ENCODE measurements at places on chromosomes 11 and 22.

- DNase-seq: no peak
Measured at GRCh38 chr11:129785383-129786111, 30.1 kb upstream of the TMEM45B start.

DNA sequence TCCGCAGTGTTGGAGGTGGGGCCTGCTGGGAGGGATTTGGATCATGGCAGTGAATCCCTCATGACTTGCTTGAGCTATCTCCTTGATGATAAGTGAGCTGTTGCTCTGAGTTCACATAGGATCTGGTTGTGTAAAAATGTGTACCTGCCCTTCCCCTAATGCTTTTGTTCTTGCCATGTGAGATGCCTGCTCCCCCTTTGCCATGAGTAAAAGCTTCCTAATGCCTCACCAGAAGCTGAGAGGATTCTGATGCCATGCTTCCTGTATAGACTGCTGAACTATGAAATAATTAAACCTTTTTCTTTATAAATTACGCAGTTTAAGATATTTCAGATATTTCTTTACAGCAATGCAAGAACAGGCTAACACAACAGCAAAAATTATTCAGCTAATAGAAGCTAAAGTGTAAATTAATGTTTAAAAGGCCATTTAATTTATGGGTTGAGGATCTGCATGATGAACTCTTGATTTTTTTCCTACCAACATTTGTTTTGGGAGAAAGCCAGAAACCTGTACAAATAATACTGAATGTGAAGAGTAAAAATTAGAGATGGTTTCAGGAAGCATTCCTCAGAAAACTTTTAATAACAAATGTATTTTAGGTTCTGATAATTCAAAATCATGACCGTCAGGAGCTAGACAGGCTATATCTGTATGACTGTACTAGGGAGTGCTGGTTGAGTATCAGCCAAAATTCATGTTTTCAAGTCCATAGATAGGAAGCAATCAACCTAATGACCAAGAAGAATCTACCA is 177.5 kb upstream of the GRIA4 start:
- DNase-seq: no peak

GRCh38 chr11:88203604-88204003 is 28.4 kb upstream of the RAB38 start:
- no peak for DNase-seq

- no peak for DNase-seq
Measured at GRCh38 chr11:115190196-115190595, 314.0 kb downstream of the CADM1 start.

GRCh38 chr11:73201249-73201648 is 16.8 kb upstream of the P2RY2 start:
- DNase-seq: no peak
